Activated CD4-positive, alpha-beta T cell treated with anti-CD3 and anti-CD28 coated beads, Interleukin-2, amount 10 ng/mL, durations not matched to agents 24 days and 14 days (primary cell): ENCODE measurements at places on chromosomes 5 and 9.

- DNase-seq = no peak
Observed at GRCh38 chr5:126521130-126521529, 73.9 kb downstream of the ALDH7A1 start.

DNA sequence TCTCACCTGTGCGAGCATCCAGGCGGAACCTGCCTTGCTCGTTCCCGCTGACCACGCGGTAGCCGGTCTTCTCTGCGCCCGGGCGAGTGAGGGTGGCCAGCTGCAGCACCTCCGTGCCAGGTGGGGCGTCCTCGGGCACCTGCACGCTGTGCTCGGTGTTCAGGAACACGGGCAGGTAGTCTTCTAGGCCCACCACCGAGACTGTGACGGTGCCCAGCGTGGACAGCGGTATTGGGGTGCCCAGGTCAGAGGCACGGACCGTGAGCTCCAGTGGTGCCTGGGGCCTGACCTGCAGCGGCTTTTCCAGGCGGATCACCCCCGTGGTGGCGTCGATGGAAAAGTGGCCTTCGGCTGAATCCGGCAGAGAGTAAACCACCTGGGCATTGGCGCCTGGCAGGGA lies 59.5 kb downstream of the FAT2 start:
- DNase-seq = no peak

GRCh38 chr5:40882291-40882690 lies 27.0 kb upstream of the C7 start:
- no peak for DNase-seq

DNA sequence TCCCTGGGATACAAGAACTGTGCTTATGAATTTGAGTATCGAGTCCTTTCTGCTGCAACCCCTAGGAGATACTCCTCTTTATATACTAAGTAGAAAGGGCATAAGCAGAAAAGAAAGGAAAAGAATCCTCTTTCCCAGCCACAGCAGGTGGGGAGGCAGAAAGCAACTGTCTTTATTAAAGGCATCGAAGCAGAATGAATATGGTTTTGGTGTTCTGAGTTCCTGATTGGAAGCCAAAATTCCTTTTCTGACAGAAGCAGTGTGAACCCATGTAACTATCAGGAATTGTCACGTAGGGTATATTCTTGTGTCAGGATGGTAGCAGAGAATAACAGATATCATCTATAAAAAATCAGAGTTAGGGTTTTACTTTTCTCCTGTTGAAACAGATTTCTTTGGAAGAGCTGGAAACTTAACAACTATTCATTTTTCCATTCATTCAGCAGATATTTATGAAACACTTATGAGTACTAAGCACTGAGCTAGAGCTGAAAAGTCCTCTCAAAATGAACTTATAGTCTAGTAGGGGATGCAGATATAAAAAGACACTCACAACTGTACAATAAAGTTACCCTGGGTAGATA lies 96.5 kb upstream of the LHFPL2 start:
- DNase-seq = no peak

DNA sequence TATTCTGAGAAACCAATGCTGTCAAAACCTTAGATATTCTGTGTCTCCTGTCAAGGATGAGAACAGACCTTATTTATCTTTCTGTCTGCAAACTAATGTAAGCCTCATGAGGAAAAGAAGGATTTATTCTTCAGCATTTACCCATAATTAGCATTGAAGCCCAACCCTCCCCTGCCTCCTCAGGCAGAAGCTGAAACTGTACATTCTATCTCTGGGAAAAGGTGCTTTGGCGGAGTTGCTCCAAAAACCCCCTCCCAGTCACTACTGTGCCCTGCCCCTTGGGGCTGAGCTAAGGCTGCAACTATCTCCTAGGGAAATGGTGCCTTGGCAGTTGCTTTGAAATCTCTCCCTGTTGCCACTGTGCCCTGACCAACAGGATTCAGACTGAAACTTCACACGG lies 106.2 kb upstream of the TLR4 start:
- DNase-seq = no peak

- no peak for DNase-seq
Observed at GRCh38 chr5:36896476-36896875, 19.9 kb downstream of the NIPBL start.
